ENCODE measurements at places on chromosomes 3 and 15. TPM values are rescaled to one million over a fixed set of nuclear protein-coding genes. Genes with fewer than 3 reads are reported as not detected.

PARP15 gene
- not detected for total RNA-seq

DAZL gene
- total RNA-seq, result 0.04 TPM

DNA sequence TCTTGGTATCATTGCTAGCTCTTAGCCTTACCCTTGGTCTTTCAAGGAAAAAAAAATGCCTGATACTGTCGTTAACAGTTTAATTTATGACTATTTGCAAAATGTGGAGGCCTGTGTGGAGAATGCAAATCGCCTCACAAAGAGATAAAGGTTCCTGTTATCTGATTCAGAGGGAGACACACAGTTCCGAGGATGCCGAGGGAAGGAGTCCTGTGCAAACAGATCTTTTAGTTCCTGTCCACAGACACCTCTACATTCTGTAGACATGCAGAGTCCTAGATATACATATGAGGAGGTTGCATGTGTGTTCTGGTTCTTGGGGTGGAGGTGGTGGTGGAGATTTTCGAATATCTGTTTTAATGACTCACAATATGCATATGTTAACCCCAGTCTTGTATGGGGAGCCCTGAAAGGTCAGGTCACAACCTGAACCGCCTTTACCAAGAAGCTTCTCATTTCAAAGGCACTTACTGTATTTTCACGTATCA, 5.7 kb downstream of the NR2F2 start:
- H3K27ac ChIP-seq, result peak overlapping the region; percentile 88
- peak overlapping the region; percentile 89 for H3K4me3 ChIP-seq
- H3K4me1 ChIP-seq, result peaks cover 8% of the 10 kb centered on the region
- H3K36me3 ChIP-seq, result peaks cover 37% of the 10 kb centered on the region

DNA sequence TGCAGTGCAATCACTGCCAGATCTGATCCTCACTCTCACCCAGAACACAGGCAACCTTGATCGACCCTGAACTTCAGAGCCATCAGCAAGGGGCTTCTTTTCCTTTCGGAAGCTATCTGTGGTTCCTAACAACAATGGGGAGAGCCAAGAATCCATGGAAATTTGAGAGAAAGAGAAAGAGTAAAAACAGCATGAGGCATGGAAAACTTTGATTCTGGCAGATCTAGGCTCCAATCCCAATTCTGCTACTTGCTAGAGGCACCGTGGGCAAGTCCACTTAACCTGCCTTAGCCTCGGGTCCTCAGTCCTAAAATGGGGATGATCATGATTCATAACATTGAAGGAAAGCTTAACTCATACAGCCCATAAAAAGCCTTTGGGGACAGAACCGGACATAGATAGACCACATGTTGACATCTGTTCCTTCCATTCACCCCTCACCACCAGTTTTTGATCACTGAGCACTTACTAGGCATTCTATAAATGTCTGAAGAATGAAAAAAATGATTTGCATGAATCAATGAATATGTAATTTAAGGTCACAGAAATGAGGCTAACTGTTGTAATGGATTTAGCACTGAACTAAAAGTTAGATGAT, 605.7 kb upstream of the CFAP20DC start:
- no peak overlapping the region for H3K4me3 ChIP-seq
- H3K27ac ChIP-seq, result no peak overlapping the region
- H3K27me3 ChIP-seq, result no peaks in the 10 kb centered on the region

GRCh38 chr15:74168711-74169126, 4.8 kb upstream of the ISLR start:
- H3K4me1 ChIP-seq, result no peaks in the 10 kb centered on the region
- no peak overlapping the region for H3K4me3 ChIP-seq
- no peak overlapping the region for H3K27ac ChIP-seq
- no peaks in the 10 kb centered on the region for H3K36me3 ChIP-seq

WDR93 gene
- 0.22 TPM for total RNA-seq

DNA sequence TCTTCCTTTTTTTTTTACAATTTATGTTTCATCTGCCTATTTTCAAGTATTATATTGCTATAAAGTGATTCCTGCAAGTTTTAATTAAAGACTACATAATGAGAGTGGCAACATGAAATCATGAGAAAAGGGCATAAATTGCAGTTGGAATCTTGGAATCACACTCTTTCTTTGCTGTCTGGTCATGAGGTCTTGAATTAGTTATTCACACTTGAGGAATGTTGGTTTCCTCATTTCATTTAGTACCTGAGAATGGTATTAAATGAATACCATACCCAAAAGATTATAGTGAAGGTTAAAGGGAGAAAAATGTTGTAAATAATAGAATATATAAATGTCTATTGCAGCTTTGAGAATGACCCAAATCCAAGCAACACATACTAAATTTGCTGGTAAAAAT, 25.8 kb upstream of the CNTN3 start:
- H3K27ac ChIP-seq, result no peak overlapping the region
- no peak overlapping the region for H3K4me3 ChIP-seq
- no peaks in the 10 kb centered on the region for H3K27me3 ChIP-seq
- DNase-seq, result no peak

DNA sequence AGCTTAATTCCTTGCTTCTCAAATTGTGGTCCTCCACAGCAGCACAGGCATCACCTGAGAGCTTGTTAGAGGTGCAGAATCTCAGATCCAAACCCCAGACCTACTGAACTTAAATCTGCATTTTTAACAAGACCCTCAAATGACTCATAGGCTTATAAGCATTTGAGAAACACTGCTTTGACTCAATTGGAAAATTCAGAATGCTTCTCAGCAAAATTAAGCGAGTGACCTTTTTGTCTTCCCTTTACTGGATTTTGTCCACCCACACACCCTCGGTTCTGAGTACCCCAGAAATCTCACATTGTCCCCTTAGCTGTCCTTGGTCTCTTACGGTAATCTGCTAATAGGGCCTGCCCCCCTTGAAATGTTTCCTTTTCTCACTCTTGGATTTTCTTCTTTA, 17.9 kb downstream of the CD80 start:
- no peak for DNase-seq
- H3K36me3 ChIP-seq, result no peaks in the 10 kb centered on the region
- H3K4me1 ChIP-seq, result no peaks in the 10 kb centered on the region
- H3K27ac ChIP-seq, result no peak overlapping the region
- no peak overlapping the region for H3K4me3 ChIP-seq

DNA sequence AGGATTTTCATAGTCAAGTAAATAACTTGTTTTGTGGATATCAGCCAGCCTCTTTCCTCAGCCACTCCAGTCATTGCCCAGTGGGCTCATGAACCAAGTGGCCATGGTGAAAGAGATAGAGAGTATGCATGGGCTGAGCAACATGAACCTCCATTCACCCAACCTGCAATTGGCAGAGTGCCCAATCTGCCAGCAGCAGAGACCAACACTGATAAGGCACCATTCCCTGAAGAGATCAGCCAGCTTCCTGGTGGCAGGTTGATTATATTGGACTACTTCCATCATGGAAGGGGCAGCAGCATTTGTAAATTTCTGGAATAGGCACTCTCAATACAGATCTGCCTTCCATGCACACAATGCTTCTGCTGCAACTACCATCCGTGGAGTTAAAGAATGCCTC, 10.3 kb upstream of the MCF2L2 start:
- H3K4me1 ChIP-seq, result no peaks in the 10 kb centered on the region
- H3K27me3 ChIP-seq, result no peaks in the 10 kb centered on the region
- no peaks in the 10 kb centered on the region for H3K36me3 ChIP-seq
- H3K27ac ChIP-seq, result no peak overlapping the region

DNA sequence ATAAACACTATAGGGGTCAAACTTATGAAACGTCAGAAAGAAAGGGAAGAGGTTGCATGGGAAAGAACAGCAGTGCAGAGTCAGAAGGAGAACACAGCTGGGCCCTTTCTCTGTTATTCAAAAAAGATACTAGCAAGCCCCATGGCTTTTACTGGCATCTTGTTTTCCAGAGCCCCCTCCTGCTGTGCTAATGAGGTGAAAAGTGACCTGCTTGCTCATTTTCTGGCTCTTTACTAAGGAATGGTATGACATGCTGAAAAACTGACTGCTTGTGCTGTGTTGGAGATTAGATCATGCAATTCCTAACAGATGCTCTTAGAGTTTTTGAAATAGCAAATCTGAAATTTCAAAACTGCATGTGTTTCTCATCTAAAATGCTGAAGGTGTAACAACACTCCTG, 541.6 kb upstream of the ALCAM start:
- no peak overlapping the region for H3K27ac ChIP-seq
- DNase-seq, result no peak
- no peaks in the 10 kb centered on the region for H3K36me3 ChIP-seq

- H3K27ac ChIP-seq, result no peak overlapping the region
- no peaks in the 10 kb centered on the region for H3K36me3 ChIP-seq
- H3K4me3 ChIP-seq, result no peak overlapping the region
- DNase-seq, result no peak
- no peaks in the 10 kb centered on the region for H3K27me3 ChIP-seq
Measured at GRCh38 chr3:180296971-180297370, 260.2 kb upstream of the PEX5L start.

RNU5B-1 gene
- total RNA-seq, result not detected

PRTG gene
- total RNA-seq, result 1.4 TPM

GRM2 gene
- total RNA-seq, result 0.17 TPM

- no peak for DNase-seq
- H3K27me3 ChIP-seq, result no peaks in the 10 kb centered on the region
- H3K4me1 ChIP-seq, result peaks cover 6% of the 10 kb centered on the region
- no peak overlapping the region for H3K4me3 ChIP-seq
Measured at GRCh38 chr3:196966526-196967401, 1.9 kb downstream of the PIGZ start.

PARP16 gene
- 11.0 TPM for total RNA-seq

PHLDB2 gene
- total RNA-seq, result 90.1 TPM

DNA sequence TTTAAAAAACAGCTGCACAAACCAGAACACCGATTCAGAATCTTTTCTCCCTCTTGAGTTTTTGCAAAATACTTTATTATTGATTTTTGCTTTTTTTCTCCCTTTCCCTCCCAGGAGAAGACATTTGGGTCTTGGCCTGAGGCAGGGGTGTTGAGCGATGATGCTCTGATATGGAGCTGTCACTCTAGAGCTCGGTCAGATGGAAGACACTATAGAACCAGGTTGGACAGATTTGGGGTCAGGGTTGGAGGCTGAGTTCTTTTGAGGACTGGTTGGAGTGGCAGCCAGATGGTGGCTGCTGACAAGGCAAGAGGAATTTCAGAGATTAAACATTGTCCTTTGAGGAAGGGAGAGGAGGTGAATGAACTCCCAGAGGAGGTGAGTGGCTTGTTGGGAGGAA, 16.9 kb downstream of the CDAN1 start:
- H3K4me3 ChIP-seq, result no peak overlapping the region
- H3K36me3 ChIP-seq, result peaks cover 27% of the 10 kb centered on the region
- no peaks in the 10 kb centered on the region for H3K27me3 ChIP-seq
- H3K4me1 ChIP-seq, result peaks cover 4% of the 10 kb centered on the region
- H3K27ac ChIP-seq, result no peak overlapping the region

GRCh38 chr3:89533275-89533674, 425.9 kb downstream of the EPHA3 start:
- no peaks in the 10 kb centered on the region for H3K36me3 ChIP-seq
- no peaks in the 10 kb centered on the region for H3K4me1 ChIP-seq
- H3K27ac ChIP-seq, result no peak overlapping the region

- no peak for DNase-seq
- no peaks in the 10 kb centered on the region for H3K27me3 ChIP-seq
- H3K4me1 ChIP-seq, result no peaks in the 10 kb centered on the region
- H3K36me3 ChIP-seq, result no peaks in the 10 kb centered on the region
Measured at GRCh38 chr3:140509534-140509933, 168.3 kb upstream of the TRIM42 start.

DNA sequence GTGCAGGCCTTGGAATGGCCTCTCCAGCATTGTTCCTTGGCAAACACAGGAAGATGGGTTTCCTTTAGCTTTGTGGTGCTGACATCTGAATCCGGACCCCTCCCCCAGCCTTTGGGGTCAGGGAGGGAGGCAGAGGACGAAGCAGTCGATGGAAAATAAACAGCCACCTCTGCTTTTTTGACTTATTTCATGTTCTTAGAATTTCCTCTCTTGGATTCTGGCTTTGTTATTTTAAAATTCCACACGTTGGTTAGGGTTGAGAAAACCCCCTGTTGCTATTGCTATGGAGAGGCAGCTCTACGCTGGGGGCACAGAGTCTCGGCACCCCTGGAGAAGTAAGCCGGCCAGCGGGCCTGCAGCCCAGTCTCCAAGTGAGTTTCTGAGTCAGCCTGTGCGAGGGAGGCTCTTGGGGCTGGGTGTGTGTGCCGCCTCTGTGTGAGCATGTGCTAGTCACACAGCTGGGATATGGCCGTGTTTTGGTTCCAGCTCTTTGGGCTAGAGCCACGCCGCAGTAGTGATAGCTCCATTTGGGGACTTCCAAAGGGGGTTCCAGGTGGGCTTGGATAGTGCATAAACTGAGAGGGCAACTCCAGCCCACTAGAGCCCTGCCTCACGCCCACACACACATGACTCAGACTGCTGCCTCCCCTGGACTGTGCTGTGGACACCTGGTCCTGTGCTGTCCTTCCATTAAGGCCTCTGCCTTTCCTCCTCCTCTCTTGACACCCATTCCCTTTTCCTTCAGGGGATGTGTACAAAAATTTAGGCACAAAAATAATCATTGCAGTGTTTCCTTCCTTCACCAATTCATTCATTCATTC, 58.8 kb downstream of the AMOTL2 start:
- H3K4me1 ChIP-seq, result peaks cover 56% of the 10 kb centered on the region
- H3K27me3 ChIP-seq, result no peaks in the 10 kb centered on the region
- no peak overlapping the region for H3K27ac ChIP-seq
- H3K36me3 ChIP-seq, result no peaks in the 10 kb centered on the region

DCUN1D1 gene
- 39.7 TPM for total RNA-seq

DNA sequence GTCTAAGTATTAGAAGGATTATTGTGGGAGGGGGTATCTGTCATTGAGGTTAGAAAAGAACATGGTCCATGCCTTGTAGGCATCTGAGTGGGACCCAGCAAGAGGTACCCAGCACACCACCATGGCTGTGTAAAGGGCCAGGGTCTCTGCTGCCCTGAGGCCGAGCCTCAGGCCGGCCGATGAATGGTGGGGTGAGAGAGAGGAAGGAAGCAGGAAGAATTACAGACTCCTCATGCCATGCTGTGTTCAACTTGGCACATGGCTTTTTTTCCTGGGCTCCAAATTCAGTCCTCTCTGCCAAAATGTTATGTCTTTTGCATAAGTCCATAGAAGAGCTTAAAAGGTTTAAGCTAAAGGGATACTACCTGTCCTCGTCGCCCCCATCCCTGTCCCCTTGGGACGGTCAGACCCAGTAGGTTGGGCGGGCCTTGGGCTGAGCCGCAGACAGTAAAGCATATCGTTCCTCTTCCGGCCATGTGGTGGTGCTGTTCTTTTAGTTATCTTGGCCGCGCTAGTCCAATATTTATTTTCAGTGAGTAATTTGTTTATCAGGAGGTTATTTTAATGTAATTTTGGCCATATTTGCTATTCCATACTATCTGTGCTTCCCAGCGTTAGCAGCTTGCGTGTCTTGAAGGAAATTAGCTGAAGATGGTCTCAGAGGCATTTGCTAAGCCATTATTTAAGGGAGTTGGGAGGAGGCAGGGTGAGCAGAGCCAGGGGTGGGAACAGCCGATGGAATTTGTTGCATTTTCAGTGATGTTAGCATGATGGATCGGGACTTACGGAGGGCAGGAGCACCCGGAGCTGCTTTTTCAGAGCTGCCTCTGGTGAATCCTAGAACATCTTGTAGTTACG, 152.4 kb downstream of the AGBL1 start:
- peak; percentile 45 for DNase-seq
- H3K27me3 ChIP-seq, result no peaks in the 10 kb centered on the region
- no peak overlapping the region for H3K4me3 ChIP-seq
- no peaks in the 10 kb centered on the region for H3K36me3 ChIP-seq
- no peaks in the 10 kb centered on the region for H3K4me1 ChIP-seq

GRCh38 chr15:100147828-100148227, 193.9 kb downstream of the ADAMTS17 start:
- H3K27me3 ChIP-seq, result no peaks in the 10 kb centered on the region
- H3K4me3 ChIP-seq, result no peak overlapping the region
- no peak overlapping the region for H3K27ac ChIP-seq
- peaks cover 15% of the 10 kb centered on the region for H3K36me3 ChIP-seq
- H3K4me1 ChIP-seq, result no peaks in the 10 kb centered on the region

- H3K4me3 ChIP-seq, result no peak overlapping the region
- H3K27ac ChIP-seq, result no peak overlapping the region
Measured at GRCh38 chr3:24370352-24371090, 124.1 kb downstream of the THRB start.

Data from PC-3 (cell line).